ENCODE measurements at places on chromosomes 12 and 14.
A peak's percentile ranks its signal among the peaks of the same experiment; 100 is the strongest.

DNA sequence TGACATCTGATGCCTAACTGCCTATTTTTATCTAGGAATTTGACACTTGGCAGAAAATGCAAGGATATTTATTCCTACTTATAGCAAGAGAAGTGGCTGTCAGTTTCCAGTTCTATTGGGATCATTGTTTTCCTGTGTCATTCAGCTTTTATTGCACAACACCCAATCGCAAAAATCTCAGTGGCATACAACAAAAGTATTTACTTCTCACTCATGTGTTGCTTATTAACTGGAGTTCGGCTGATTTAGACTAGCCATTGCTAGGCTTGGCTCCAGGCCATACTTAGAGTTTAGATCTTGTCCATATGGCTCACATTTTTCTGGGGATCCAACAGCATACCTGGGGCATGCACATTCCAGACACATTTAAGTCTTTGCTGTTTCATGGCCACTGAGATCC, 218.6 kb upstream of the SYT1 start:
- DNase-seq: no peak

DNA sequence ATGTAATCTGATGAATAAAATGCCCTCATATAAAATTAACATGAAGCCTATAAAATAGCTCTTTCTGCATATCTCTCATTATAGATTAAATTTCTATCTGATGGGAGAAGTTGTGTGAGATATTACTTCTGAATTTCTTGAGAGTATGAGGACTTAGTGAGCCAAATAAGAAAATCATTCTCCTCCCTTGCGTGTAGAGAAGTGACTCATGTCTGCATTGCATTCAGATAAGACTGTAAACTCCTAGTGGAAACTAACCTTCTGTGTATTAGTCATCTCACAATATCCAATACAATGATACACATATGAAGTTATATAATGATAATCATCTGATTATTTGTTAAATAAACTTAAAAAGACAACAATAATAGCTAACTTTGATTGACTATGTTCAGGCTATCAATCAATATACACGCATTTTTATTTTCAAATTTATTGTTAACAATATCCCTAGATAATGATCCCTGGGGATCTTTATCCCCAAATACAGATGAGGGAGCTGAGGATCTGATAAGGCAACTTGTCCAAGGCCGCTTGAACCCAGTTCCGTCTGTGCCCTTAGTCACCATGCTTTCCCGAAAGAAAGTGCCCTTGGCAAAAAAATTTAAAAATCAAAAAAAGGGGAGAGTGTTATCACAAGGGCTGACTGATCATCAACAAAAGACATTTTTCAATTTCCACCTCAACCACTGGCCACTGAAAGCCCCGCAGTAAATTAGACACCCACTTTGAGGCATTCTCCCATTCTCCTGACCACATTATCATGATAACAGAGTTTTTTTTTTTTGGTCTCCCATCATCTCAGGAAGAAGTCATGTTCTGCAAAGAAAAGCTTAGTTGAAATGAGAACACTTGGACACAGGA, 189.2 kb upstream of the RASSF8 start:
- peak; percentile 24 for DNase-seq

- DNase-seq: no peak
Observed at GRCh38 chr12:116171549-116171948, 105.9 kb downstream of the MED13L start.

- no peak for DNase-seq
Observed at GRCh38 chr14:19771895-19772430, 1.3 kb upstream of the OR4M1 start.

DNA sequence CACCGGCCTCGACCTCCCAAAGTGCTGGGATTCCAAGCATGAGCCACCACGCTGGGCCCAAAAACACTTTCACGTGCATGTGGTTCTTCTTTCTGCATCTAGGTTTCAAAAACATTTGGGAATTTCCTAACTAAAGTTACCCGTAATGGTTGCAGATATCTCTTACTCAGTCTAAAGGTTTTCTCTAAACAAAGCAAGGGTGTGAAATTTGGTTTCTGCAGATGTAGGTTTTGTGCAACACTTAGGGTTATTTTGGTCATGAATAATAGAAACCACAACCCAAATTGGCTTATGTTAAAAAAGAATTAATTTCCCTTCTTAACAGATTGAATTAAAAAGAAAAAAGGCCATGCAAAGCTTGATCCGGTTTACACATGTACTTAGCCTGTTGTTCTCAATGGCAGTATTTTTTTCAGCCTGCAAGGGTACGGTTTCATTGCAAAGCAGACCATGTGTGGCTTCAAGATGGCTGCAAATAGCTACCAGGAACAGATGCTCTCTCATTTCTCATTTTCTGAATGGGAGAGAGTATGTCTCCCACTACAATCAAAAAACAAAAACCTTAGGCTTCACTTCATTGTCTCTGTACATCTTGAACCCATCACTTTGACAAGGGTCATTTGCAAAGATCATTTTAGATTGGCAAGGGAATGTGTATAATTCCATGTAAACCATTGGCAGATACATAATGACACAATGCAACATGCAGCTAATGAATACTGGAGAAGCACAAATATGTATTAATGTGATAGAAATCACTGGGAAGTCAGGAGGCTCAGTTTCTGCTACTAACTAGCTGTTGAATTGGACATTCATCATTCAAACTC, 491.2 kb upstream of the FLRT2 start:
- DNase-seq: no peak

GRCh38 chr14:50352584-50352983, 40.5 kb downstream of the DMAC2L start:
- no peak for DNase-seq

DNA sequence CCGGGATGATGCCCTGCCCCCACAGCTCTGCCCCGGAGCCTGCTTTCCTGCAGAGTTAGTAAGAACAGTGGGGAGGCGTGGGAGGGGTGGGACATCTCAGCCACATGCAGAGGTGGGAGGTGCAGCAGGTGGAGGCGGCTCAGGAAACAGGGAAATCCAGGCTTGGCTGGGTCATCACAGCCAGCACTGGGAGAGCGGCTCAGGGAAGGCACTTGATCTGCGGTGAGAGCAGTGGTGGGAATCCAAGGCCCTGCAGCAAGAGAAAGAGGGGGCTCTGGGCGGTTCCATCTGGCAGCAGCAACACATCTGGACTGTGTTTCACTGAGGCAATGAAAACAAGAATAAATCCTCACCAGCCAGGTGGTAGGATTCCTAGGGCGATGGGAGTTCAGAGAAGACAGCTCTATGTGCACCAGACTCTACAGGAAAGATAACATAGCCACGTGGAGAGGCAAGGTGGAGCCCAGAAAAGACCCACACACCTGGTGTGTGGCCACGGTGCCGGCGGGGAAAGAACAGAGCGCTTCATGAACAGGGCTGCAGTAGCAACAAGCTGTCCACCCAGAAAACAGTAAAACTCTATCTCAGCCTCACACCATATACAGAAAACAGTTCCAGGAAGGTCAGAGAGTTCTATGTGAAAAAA, 57.6 kb downstream of the CCDC85C start:
- no peak for DNase-seq

- no peak for DNase-seq
Observed at GRCh38 chr14:54674046-54674741, 107.3 kb downstream of the SAMD4A start.

DNA sequence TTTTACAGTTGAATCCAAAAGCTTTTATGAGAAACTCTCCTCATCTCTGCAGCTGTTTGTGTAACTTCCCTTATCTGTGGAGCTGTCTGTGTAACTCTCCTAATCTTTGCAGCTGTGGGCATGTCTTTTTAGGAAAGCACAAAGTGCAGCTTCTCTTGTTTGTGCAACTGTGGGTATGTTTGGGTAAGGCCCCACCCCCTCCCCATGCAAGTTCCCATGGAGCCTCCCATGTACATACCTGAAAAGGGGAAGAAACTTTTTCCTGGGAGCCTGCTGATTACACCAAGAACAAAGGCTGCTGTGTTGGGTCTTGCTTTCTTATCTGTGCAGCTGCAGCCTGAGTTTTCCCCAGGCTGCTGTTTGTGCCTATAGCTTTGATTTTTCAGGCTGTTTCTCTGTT, 42.7 kb upstream of the CDKN3 start:
- no peak for DNase-seq

GRCh38 chr12:25797949-25798348, 160.5 kb upstream of the RASSF8 start:
- no peak for DNase-seq

GRCh38 chr12:54958048-54958658, 26.4 kb downstream of the TESPA1 start:
- DNase-seq: no peak

- no peak for DNase-seq
Observed at GRCh38 chr14:72904840-72905561, 11.1 kb upstream of the DPF3 start.

GRCh38 chr14:31787377-31787776, 226.2 kb downstream of the NUBPL start:
- DNase-seq: no peak

GRCh38 chr12:19489168-19489567, 49.9 kb downstream of the AEBP2 start:
- DNase-seq: no peak

DNA sequence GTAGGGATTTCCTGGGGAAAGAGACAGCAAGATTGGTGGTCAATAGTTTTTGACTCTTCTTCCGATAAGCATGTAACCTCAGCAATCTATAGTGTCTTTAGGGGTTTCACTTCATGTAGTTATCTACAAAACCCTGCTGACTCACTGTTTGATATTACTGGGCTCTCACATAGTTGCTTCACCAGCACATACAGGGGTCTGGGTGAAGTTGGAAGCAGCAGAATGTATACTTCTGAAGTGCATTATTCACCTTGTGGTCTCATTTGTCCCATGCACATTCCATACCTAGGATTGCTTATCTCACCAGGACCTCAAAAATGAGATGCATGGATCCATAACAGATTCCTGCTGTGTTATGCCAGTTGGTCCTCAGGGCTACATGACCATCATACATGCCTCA, 280.0 kb downstream of the LRIG3 start:
- no peak for DNase-seq

- no peak for DNase-seq
Observed at GRCh38 chr12:70774055-70774454, 136.8 kb upstream of the PTPRB start.

- peak; percentile 58 for DNase-seq
Observed at GRCh38 chr12:69070319-69071090, 137.5 kb upstream of the CPM start.

- no peak for DNase-seq
Observed at GRCh38 chr14:92651106-92651757, 97.2 kb downstream of the LGMN start.

DNA sequence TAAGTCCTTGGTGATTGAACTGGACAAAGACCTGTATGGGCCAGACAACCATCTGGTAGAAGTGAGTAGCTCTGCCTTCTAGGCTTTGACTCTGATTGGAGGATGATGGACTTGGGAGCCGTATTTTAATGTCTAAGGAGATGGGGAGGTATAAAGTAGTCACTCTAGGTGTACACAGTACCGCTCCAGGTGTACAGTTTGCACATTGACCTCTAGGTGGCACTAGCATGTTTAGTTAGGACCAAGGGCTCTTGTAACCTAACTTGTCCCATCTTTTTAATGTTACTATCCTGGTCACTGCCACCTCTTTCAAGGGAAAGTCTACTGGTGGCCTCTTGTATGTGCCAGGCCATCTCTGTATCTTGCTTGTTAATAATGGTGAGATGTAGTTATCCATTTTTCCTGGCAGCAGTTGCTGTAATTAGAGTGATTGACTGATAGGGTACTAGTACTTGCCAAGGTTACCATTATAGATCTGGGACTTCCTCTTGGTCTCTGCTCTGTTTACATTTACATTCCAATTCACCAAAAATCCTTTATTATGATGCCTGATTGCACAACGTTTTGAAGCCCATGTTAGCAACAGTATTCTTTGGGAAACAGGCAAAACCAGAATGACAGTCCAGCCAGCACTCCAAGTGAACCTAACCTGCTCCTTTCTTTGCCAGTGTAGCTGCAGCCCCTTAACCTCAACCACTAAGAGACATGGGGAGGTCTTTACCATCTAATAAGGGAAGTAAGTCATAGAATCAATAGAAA, 3.6 kb downstream of the SMARCD1 start:
- DNase-seq: peak; percentile 61

DNA sequence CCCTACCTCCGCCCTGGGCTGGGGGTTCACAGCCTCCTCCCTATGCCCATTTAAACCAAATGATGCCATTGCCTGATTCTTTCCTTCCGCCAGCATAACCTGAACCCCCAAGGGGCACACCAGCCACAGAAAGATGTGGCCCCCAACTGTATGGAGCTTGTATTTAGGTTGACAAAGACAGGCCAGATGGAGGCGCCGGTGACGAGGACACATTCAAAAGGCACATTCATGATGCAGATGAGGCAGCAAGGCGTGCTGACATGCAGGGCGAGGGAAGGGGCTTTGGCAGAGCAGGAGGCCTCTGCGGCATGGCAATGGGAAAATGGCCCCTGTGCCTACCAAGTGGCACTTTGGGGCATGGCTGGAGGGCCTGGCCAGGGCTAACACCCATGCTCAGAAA, 112.2 kb downstream of the RFLNA start:
- no peak for DNase-seq

DNA sequence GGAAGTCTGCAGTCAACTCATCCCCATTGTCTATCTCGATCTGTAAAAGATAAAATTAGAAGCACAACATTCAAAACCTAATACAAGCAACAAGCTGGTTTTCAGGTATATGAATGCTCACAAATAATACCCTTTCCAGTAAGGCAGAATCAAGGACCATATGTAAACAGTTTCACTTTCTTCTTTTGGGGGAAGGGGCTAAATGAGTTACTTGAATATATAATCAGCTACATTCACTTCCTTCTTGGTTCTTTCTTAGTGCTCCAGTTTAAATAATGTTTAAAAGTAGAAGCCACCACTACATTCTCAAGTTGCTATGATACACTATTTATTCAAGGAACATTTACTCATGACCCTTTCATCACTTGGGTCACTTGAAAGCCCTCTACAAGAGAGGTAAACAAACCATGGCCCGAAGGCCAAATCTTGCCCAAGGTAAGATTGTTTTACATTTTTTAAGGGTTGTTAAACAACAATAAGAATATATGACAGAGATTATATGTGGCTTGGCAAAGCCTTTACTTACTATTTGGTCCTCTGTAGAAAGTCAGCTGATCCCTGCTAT, 10.3 kb downstream of the TWF1 start:
- DNase-seq: no peak

- no peak for DNase-seq
Observed at GRCh38 chr14:96676166-96676565, 121.0 kb upstream of the VRK1 start.

DNA sequence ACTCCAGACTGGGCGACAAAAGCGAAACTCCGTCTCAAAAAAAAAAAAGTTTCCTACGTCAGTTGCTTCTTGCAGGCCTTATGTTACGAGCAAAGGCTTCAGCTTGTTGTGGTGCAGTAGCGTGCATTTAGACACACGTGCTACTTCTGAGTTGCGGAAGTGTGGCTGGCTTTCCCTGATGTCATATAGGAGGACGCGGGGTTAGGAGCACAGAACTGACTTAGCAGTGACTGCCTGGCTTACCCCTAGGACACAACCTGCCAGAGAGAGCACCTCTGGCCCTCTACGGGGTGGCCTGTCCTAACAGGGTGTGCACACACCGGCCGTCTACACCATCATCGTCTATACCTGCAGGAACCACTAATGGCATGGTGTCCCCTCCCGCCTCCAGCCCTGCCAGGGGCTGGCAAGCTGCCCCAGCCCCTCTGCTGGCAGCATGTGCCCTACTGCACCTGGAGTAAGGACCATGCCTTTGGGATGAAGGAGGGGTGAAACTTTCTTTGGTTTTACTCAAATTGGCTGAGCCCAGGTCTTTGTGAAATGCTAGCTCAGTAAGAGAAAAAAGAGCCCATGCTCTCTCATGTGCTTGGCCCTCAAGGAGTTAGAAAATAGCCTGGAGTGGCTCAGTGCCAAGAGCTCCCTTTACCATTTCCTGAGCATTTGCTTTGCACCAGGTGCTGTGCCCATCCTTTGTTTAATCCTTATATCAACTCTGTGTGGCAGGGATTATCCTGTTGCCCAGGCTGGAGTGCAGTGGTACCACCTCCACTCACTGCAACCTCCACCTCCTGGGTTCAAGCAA, 1.7 kb upstream of the GPR68 start:
- no peak for DNase-seq
